Stimulated activated CD8-positive, alpha-beta memory T cell treated with anti-CD3 and anti-CD28 coated beads, Interleukin-4, amount 100 ng/mL, for 4 hours (primary cell): ENCODE measurements at places on chromosomes 5 and 9.
A peak's percentile ranks its signal among the peaks of the same experiment; 100 is the strongest.

DNA sequence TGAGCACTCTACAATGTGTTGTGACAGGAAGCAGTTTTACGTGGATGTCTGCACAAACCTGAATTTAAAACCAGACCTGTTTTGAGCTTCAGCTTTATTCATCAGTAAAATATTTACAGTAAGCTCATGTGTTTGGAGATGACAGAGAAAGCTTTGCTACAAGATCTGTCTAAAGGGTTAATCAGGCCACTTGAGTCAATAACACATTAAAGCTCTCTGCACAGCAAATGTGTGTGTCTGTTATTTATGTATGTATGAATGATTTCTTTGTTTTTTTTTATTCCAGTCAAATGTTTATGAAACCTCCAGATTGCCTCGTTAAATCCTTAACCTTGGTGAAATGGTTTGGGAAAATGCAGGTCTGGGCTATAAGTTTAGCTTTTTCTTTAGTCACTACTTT is 77.3 kb upstream of the SREK1 start:
- DNase-seq: no peak

DNA sequence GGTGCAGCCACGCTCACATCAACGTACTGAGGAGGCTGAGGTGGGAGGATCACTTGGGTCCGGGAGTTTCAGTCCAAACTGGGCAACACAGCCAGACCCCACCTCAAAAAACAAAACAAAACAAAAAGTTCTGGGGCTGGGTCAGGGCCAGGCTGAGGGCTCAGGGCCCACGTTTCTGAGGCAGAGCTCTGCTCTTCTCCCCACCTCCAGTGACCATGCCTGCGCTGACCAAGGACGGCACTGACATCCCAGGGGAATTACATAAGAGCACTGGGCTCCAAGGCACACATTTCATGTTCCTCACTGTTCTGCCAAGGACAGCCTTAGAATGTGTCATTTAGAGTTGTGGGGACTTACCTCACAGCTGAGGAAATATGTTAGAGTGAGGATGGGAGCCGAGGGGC is 40.4 kb upstream of the TESK1 start:
- DNase-seq: no peak

DNA sequence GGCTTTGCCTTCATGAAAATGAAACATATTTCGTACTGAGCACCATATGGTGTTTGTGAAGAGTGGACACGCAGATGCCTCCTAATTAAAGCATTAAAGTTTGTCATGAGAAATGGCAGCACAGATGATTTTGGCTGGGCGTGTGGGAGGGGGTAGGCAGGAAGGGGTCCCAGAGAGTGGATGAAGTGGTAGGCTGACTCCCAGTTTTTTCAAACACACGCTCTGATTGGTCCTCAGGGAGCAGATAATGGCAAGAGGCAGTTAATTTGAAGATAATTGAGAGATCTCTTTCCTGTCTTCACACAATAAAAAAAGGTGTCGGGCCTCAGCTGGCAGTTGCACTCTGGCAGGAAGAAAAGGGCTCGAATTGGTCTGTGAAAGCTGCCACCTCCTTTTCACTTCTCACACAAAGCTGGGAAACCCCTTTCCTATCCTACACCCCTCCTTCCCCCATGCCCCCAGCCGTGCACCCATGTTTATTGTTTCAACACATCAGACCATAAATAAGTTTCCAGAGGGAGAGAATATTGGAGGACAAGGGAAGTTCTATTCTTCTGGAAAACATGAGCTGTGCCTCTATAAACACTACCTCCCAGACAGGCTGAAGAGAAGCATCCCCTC is 429.6 kb downstream of the ARHGEF28 start:
- no peak for DNase-seq

DNA sequence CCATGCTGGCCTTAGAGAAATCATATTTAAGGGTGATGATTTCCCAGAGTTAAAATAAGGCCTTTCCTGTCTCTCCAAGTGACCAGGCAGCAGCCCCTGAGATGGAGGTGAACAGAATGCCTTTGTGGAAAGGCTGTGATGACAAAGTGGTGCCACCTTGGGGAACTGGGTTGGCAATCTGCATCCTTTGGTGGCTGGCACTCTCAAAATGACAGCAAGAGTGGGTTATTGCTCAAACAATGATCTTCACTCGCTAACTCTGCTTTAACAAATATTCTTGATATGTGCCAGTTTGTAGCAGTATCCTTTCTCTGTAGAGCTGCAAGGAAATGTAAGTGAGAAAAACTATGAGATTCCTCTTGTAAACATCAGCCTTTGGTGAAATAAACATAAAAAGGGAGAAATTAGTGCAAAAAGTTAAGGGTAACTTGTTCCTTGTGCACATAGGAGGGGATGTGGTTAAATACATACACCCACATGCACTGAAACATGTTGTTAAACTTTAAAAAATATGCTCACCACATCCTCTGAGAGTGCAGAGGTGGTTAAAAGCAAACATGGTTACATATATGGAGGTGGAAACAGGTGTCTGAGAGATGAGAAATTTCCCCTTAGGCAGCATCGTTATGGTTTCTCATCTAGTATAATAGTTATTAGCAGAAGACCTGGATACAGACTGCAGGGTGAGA is 373.4 kb upstream of the CTNND2 start:
- no peak for DNase-seq

GRCh38 chr9:91033797-91034196 is 232.2 kb downstream of the SYK start:
- peak; percentile 28 for DNase-seq

DNA sequence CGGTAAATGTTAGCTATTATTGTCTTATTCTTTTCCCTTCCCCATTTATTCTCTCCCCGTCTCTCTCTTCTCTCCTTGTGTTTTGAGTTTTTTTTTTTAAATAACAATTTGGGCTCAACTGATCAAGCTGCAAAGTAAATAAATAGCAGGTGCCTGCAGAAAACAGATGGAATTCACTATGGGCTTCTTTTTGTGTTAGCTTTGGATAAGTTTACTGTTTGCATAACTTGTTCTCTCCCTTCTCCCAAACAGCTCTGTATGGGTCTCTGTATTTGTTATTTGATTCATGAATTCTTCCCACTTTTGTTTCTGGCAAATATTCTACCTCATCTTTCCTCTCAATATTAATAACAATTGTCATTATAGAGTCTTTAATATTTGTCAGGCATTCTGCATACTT is 111.8 kb upstream of the ASTN2 start:
- DNase-seq: no peak

- DNase-seq: no peak
Observed at GRCh38 chr5:23385036-23385435, 122.4 kb upstream of the PRDM9 start.

GRCh38 chr5:62199792-62200716 is 106.0 kb upstream of the KIF2A start:
- no peak for DNase-seq

- no peak for DNase-seq
Observed at GRCh38 chr5:172999372-172999973, 15.9 kb downstream of the ATP6V0E1 start.

GRCh38 chr5:149228618-149229297 is 42.9 kb upstream of the AFAP1L1 start:
- no peak for DNase-seq

- no peak for DNase-seq
Observed at GRCh38 chr5:174998131-174998730, 273.8 kb downstream of the MSX2 start.
